ENCODE measurements at places on chromosomes 1 and 21. TPM values are rescaled to one million over a fixed set of nuclear protein-coding genes. Genes with fewer than 3 reads are reported as not detected.

DNA sequence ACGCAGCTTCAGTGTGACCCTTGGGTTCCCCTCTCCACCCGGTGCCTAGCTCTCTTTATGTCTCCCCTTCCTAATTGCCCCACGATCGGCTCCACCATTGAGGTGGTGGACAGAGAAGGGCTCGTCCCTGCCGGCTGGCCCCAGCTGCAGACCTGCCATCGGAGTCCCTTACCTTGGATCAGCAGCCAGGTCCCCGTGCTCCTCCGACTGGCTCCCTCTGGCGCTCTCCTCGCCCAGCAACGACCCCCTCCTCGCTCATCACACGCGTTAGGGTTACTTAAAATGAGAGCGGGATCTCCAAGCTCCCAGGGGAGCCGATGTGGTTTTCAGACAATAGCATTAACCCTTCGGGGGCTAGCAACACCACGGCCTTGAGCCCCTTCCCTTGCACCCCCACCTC, 8.1 kb upstream of the ETV3L start:
- no peak for DNase-seq

- no peak for DNase-seq
Measured at GRCh38 chr1:111131693-111132092, 8.2 kb downstream of the DRAM2 start.

- DNase-seq, result no peak
Measured at GRCh38 chr1:154609398-154610380, 1.7 kb upstream of the ADAR start.

GRCh38 chr1:58611861-58612385, 34.9 kb upstream of the TACSTD2 start:
- no peak for DNase-seq

MRPL37 gene
- 95.6 TPM for total RNA-seq

CLCA1 gene
- not detected for total RNA-seq

Measured in Caco-2 (cell line).